Kidney epithelial cell (primary cell): ENCODE measurements at places on chromosomes 2 and 18. TPM values are rescaled to one million over a fixed set of nuclear protein-coding genes. Genes with fewer than 3 reads are reported as not detected.

SCN3A gene
- total RNA-seq: under 0.01 and 0.17 TPM in 2 replicates

CWC22 gene
- 15.3 and 18.0 TPM in 2 replicates for total RNA-seq

KIAA2012 gene
- total RNA-seq: not detected in 2 replicates

NRP2 gene
- 78.6 and 90.2 TPM in 2 replicates for total RNA-seq

C2orf81 gene
- total RNA-seq: 3.0 and 4.3 TPM in 2 replicates

BCL11A gene
- total RNA-seq: 6.7 and 9.2 TPM in 2 replicates

GRCh38 chr2:77268626-77269025 is 253.6 kb downstream of the LRRTM4 start:
- DNase-seq: no peak

- DNase-seq: no peak
Measured at GRCh38 chr2:25899404-25899970, 21.2 kb upstream of the ASXL2 start.

DNA sequence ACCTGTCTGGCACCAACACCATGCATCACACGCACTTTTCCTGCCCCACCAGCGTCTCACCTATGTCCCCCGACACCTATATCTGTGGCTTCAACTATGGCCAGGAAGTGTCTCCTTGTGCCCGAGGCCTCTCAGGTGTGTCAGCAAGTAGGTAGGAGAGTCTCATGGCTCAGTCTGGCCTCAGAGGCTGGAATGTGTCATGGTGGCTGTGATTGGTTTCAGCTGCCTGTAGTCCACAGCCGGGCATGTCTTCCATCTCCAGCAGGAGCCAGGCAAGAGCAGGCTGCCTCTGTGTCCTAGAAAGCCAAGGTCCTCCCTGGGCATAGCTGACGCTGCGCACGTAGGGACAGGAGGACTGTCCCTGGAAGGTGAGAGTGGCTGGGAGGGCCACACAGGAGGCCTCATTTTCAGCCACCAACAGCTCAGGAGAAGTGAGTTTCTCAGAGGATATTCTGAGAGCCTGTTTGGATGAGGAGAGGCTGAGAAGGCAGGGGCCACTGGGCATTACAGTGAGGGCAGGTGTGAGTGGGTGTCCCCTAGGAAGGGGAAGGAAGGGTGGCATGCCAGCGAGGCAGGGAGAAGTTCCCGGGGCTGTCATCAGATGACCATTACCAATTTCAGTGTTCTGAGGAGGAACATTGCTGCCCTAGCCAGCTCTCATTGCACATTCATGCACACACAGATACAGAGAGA is 47.2 kb downstream of the SDC1 start:
- no peak for DNase-seq

GRCh38 chr2:5394223-5394622 is 298.0 kb upstream of the SOX11 start:
- no peak for DNase-seq

- DNase-seq: no peak
Measured at GRCh38 chr18:21305621-21306020, 63.6 kb downstream of the GREB1L start.

DNA sequence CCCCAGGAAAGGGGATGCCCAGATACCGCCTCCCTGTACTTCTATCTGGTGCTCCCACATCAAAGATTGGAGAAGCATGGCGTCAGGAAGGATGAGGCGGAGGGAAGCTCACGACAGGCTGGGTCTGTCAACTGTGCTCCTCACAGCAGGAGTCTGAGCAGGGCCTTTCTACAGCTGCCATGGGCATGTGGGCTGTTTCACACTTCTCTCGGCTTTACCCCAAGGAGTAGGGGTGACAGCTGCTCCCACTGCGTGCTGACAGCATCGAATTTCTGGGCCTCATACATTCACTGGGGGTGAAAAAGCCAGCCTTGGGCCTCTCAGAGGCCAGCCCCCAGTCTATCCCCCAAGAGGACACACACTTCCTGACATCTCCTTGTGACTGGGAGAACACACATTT is 21.1 kb downstream of the NEURL3 start:
- no peak for DNase-seq

- DNase-seq: no peak
Measured at GRCh38 chr18:76274468-76275289, 220.4 kb downstream of the ZNF516 start.

DNA sequence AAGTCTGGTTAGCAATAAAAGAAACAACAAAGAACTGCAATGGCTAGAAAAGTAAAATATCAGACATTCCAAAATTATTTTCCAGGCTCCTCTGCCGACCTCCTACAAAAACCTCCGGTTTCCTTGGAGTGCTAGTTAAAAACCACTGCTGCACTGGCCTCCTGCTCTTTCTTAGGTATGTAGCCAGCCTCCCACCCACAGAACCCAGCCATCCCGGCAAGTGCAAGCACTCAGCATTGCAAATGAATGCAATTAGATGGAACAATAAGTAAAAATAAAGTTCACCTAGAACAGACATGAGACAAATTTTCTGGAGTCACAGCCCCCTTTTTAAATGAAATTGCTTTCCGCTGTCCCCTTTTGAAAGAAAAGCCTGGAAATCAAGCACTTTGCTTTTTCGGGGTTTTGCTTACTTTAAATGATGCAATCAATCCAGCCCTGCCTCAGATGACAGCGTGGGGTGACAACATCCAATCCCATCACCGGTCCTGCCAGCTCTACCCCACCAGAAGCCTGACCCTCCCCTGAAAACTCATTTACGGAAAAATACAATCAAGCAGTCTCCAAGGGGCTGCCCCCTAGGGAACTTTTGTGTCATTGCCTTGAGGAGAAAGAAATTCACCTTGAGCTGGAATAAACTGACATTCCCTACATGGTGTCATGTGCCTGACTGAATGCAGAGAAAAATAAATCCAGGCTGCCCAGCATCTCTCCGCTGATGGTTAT is 199.8 kb downstream of the EPHA4 start:
- DNase-seq: no peak

DNA sequence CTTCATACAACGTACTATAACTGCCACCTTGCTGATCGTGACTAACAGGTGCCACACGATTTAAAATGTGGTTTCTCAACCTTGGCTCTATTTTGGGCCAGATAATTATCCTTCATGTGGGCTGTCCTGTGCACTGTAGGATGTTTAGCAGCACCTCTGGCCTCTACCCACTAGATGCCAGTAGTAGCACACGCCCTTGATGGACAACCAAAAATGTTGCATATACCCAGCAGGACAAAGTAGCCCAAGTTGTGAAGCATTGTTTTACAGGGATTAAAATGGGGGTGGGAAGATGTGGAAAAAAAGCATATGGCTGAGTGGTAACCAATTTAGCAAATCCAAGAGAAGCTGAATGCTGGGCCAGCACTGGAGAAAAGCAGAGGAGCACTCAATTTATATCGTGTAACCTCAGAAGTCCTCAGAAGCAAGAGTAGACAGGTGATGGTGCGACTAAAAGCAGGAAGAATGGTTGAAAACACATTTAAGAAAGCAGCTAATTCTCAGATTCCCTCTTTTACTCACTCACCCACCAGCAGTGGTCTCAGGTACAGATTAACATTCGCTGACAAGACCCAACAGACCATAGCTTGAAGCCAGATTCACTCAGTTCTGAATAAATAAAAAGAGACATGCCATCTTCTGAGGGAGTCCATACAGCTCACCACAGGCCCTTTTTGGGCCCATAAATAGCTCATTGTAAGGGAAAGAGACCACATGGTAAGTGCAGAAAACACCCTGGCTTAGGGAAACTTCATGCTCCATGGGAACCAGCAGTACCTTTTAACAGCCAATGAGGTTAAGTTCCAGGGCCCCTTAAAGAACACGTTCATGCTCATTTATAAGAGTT is 50.6 kb downstream of the RAPH1 start:
- no peak for DNase-seq

DNA sequence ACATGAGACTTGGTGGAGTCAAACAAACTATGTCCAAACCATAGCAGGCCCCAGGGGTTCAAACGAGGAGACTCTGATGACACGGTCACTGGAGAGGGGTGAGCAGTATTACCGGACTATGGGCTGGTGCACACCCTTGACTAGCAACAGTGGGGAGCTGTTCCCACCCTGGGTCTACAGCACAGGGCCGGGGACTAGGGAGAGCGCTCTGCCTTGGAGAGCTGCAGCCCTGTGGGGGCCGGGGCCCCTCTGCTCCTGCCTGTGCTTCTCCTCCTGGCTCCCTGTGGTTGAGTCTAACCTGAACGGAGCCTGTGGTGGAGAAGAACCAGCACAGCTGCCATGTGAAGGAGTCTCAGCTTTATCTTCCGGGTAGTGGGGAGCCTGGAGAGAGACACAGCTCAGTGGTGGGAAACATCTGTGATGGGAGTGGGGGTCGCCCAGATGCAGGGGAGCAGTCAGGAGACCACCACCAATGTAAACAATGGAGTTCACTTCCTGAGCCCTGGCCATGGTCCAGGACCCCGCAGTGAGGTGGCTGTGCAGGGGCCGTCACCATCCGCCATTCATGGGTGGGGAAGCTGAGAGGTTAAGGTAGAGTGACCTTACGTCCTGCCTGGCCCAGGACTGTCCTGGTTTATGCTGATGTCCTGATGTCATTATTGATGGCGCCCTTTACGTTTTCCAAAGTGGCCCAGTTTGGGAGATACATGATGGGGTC is 195.7 kb upstream of the TWIST2 start:
- DNase-seq: no peak

GRCh38 chr2:232857158-232857563 is 12.9 kb upstream of the SNORC start:
- peak; percentile 66 for DNase-seq

DNA sequence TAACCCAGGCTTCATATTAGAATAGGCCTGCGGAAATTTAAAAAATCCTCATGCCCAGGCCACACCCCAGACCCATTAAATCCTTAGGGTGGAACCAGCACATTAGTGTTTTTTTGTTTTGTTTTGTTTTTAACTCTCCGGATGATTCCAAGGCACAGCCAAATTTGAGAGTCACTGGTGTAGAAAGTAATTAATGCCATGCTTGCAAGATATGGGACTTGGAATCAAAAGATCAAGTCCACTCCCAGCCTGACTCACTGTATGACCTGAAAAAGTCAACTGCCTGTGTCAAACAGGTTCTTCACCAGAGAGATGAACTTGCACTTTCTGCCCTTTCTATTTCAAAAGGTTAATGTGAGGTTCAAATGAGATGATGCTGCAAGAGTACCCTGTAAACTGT is 310.3 kb upstream of the LYPD1 start:
- DNase-seq: no peak

DNA sequence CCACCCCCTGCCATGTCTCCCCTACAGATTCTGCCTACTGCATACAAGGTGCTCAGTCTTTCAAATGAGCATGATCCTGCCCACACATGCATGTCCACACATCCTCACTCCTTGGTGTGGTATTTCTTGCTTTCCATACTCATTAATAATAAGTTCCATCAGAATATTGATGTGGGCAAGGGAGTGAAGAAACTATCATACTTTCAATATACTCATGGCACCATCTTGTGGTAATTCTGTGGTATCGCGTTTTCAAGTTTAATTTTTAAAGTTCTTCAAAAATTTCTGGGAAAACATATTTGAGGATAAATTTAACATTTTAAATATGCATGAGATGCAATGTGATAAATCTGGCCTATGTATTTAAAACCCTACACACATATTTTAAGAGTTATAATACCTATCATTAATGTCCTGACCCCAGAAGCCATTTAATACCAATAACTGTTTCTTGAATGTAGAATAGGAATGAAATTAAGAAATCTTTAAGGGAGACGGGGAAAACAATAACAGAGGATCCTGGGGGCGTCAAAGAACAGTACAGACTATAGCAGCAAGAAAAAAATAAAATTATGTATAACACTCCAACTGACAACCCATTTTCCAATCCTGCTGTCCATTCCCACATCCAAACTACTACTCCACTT is 110.1 kb downstream of the ZNF385B start:
- DNase-seq: no peak

DNA sequence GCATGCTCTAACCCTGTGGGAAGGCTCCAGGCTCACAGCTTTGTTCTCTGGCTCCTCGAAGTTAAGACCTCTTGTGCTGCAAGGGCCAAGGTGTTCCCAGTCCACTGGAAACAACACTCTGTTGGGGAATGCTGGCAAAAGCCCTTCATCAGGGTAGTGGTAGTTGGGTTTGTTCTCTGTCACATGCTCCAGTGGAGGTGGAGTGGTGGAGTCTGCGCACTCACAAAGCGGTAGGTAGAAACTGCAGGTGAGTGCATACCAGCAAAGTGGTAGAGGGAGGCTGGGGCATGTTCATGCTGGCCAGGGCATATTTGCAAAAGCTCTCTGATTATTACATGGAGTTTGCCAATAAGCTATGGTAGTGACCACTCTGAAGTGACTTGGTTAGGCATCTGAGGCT is 410.5 kb downstream of the CDH19 start:
- DNase-seq: no peak
